CD4-positive, alpha-beta T cell treated with Interleukin-6 for 4 hours (primary cell): ENCODE measurements at places on chromosomes 12 and 14.

DNA sequence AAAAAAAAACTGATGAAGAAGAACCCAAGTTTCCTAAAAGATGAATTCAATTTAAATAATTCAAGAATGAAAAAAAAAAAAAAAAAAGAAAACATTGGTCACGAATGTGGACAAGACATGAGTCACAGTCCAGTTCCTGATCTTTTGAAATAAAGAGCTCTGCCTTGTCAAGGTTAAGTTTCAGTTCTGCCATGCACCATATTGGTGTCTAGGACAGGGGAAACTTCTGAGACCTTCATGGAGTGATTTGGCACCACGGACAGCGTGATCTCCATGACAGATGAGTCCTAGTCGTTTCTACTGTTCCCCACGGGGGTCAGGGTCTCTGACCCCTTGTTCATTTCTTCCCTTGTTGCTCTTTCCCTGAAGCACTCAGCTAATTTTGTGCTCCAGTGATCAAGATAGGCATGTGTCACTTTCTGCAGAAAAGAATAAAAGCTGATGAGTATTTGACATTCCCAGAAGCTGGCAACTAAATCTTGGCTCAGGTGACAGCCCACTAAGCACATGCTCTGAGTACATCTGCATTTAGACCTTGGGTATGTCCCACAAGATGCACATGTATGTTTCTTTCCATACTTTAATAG lies 1159.7 kb downstream of the BCL11B start:
- DNase-seq: no peak

DNA sequence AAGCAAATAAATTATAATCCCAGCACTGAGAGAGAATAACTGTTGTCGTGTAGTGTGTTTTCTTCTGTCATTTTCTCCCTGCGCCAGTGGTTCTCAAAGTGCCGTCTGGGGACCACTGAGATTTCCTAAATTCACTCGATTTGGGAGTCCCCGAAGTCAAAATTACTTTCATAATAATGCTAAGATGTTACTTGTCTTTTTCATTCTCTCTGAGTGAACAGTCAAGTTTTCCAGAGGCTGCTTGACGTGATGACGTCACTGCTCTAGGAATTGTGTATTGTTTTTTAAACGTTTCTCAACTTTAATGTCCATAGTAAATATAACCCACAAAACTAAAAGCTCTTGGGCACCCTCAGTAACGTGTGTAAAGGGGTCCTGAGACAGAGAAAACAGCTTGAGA lies 796 bp upstream of the POP5 start:
- no peak for DNase-seq

DNA sequence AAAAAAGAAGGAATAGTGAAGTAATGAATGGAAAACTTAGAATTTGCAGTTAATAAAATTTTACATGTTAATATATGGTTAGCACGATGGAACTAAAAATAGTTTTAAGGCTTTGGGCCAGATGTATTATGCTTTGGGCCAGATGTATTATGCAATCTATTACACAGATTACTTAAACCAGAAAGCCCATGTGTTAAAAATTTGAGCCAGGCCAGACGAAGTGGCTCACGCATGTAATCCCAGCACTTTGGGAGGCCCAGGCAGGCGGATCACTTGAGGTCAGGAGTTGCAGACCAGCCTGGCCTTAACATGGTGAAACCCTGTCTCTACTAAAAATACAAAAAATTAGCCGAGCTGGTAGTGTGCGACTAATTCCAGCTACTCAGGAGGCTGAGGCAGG lies 17.2 kb downstream of the IFT81 start:
- DNase-seq: no peak

GRCh38 chr12:6724409-6724797 lies 557 bp downstream of the COPS7A start:
- DNase-seq: no peak

- DNase-seq: no peak
Measured at GRCh38 chr14:51490205-51490604, 161.5 kb upstream of the FRMD6 start.

DNA sequence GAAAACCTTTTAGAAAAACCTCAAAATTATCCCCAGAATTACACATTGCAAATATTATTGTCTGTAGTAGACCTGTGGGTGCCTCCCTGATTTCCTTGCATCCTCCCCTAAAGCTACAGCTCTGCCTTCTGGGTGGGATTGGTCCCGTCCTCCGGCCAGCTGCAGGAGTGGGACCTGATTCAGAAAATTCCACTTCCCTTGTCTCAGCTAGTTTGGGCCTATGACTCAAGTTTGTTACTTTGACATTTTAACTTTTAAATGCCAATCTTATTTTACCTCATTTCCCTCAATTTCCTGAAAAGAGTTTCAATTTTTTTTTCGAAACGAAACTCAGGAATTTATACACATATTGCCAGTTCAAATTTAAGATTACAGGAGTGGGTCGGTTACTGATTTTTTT lies 13.2 kb upstream of the SLC41A2 start:
- no peak for DNase-seq

DNA sequence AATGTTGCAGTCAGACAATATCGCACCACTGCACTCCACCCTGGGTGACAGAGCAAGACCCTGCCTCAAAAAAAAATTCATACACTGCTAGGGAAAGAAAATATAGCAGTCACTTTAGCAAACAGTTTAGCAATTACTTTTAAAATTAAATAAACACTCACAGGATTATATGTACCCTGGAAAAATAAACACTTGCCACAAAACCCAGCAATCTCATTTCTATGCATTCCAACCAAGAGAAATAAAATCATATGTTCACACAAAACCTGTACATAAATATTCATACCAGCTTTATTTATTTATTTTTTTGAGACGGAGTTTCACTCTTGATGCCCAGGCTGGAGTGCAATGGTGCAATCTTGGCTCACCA lies 20.2 kb downstream of the ATXN2 start:
- no peak for DNase-seq

- DNase-seq: no peak
Measured at GRCh38 chr14:56065621-56066290, 52.5 kb upstream of the PELI2 start.

GRCh38 chr12:26648584-26648983 lies 184.4 kb downstream of the ITPR2 start:
- no peak for DNase-seq

- DNase-seq: no peak
Measured at GRCh38 chr12:95976416-95976832, 19.7 kb downstream of the HAL start.

- DNase-seq: no peak
Measured at GRCh38 chr14:43479596-43480195, 1027.4 kb downstream of the FSCB start.

- DNase-seq: no peak
Measured at GRCh38 chr12:120229071-120229486, 28.2 kb upstream of the RPLP0 start.
